CD4-positive, alpha-beta T cell treated with Interleukin-4 for 1 hour (primary cell): ENCODE measurements at places on chromosomes 2 and 18.

- no peak for DNase-seq
Observed at GRCh38 chr2:29164091-29164846, 49.1 kb downstream of the CLIP4 start.

GRCh38 chr18:44510390-44510789 is 170.3 kb upstream of the SETBP1 start:
- DNase-seq = no peak

- no peak for DNase-seq
Observed at GRCh38 chr2:10740226-10740625, 18.8 kb downstream of the ATP6V1C2 start.

GRCh38 chr2:54820558-54820957 is 97.1 kb downstream of the EML6 start:
- no peak for DNase-seq

- DNase-seq = no peak
Observed at GRCh38 chr2:56184500-56185011, 766 bp downstream of the CCDC85A start.

GRCh38 chr2:30161929-30162706 is 15.3 kb downstream of the YPEL5 start:
- DNase-seq = no peak

- no peak for DNase-seq
Observed at GRCh38 chr2:235504441-235505180, 10.8 kb downstream of the AGAP1 start.

GRCh38 chr18:11042247-11042646 is 107.1 kb downstream of the PIEZO2 start:
- DNase-seq = no peak

DNA sequence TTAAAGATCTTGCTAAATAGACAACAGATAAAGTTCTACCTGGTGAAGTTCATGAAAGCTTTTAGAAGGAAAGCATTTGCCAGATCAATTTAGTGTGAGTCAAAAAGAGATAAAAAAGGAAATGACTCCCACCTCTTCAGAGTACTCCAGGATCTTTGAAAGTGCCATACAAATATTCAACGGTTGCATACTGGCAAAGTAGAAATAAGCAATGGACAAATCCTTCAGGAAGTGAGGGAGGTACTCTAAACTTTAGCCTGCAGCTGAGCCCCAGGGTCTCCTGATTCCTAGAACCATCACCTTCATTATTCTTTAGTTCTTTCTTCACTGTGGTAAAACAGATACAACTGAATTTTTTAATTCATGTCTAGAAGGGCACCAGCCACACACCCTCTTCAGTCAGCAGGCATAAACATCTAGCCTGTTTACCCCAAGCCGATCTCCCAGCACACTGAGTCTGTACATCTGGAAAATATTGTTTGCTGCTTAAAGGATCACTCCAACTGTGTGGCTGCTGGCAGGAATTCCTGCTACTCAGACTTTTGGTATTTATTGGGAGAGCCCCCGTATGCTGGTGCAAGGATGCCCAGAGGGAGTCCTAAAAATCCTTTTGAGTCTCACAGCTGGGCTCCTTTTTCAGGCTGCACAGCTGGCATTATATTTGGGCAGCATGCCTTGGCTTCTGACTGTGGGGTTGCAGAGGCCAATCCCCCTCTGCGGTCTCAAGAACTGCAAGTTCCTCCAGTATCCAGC is 72.3 kb upstream of the SESTD1 start:
- DNase-seq = no peak

DNA sequence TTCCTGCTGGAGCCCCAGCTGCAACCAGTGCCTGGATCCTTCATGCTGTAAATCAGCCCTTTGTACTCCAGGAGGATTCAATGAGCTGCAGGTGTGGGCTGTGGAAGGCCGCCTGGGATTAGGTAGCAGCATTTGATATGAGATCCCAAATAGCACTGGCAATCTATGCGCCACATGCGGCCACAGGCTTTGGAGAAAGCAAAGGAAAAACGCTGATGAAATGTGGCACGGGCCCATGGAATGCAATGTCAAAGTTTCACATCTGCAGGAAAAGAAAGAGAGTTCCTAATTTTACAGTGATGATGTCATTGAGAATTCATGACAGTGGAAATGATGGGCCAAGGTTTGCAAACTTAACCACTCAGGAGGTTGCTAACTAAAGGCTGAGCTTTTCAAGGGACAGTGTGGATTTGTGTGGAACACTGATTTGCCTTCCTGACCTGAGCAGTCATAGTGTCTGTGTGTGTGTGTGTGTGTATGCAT is 216.4 kb upstream of the OSR1 start:
- DNase-seq = no peak

DNA sequence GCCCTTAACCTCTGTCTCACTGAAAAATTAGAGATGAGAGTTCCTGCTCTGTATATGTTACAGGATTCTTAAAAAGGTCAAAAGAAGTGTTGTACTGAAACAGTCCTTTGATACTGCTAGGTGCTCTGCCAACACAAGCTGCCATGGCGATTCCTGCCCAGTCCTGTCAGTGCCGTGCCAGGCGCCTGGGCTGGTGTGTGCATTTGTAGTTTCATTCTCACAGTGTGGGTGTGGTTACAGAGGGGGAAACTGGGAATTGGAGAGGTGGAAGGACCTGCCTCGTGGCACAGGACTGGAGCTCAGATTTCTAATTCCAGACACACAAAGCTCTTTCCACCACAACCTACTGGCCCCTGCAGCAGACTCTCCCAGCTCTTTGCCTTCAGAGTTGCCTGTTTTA is 122.3 kb upstream of the RAB6C start:
- no peak for DNase-seq

- DNase-seq = peak; percentile 11
Observed at GRCh38 chr2:174395969-174396630, 570 bp downstream of the SCRN3 start.

- peak; percentile 70 for DNase-seq
Observed at GRCh38 chr2:37671009-37671815, at the start of gene CDC42EP3. Gene CDC42EP3 (minus strand): TSS chr2:37671642. CDS start chr2:37646587, 25,055 bp downstream.

GRCh38 chr2:228613133-228613850 is 431.8 kb upstream of the SPHKAP start:
- no peak for DNase-seq

DNA sequence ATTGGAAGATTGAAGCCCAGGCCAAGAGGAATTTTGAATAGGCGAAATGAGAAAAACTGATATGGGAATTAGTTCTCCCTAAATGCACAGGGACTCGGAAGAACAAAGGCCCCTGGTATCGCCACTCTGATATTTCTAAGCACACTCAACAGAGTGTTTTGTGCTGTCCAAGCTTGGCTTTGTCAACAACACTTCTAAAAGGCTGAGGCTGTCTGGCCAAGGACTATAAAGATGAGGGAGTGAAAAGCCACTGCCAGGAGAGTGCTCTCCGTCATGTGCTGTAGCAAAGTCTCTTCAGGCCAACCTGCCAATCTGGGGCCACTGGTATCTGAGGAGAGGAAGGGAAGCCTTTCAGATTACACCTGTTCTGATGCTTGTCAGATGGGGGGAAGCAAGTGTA is 611.2 kb upstream of the PIK3C3 start:
- no peak for DNase-seq

- DNase-seq = no peak
Observed at GRCh38 chr2:206512999-206513398, 69.7 kb downstream of the ADAM23 start.

GRCh38 chr2:98908931-98909316 is 27.1 kb downstream of the CRACDL start:
- no peak for DNase-seq

GRCh38 chr2:45169339-45170190 is 160.3 kb upstream of the SIX2 start:
- no peak for DNase-seq

DNA sequence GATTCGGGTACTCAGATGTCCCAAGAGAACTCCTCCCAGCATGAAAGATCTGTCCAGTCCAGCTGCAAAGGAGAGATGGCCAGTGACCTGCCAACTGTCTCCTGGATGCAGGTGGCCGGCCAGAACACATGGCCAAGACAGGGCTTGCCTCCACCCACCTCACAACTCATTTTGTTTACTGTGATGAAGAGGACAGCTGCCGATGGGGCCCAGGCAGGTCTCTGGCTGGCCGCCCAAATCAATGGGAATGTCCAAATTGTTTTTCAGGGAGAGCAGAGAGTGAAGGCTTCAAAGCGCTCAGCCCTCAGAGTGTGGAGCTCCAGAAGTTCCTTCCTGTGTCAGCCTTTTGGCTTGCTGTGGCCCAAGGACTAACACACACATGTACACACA is 41.9 kb downstream of the FOSL2 start:
- DNase-seq = no peak

DNA sequence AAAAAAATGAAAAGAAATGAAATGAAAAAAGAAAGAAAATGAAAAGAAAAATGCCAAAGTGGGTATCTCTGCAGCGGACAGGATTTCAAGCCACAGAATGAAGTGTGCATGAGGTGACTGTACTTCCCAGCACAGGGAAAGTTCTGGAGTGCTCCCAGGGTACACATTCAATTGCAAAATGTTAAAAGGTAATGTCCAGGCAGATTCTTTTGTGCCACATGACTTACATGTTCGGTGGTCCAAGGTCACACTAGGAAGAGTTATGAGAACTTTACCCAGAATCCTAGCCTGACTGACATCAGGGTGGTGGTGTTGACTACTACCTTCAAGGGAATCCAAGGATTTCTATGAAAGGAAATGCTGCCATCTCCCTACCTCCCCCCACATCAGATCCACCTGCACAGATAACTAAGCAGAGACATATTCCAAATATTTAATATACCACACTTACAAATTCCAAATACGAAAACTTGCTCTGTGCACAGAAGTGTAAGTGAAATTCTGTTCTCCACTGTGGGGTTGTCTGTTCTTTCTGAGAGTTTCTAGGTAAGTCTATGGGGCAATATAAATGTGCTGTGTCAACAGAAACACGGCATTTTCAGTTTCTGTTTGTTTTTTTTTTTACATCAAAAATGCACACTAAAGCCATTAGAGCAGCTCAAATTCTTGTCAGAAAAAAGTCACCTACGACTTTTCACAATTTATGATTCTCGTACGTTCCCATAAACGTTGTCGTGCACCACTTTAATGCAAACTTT is 56.6 kb downstream of the CABYR start:
- no peak for DNase-seq

- peak; percentile 31 for DNase-seq
Observed at GRCh38 chr2:46776687-46777327, 138.8 kb downstream of the MCFD2 start.

- DNase-seq = no peak
Observed at GRCh38 chr2:199228887-199229819, 228.6 kb downstream of the SATB2 start.

DNA sequence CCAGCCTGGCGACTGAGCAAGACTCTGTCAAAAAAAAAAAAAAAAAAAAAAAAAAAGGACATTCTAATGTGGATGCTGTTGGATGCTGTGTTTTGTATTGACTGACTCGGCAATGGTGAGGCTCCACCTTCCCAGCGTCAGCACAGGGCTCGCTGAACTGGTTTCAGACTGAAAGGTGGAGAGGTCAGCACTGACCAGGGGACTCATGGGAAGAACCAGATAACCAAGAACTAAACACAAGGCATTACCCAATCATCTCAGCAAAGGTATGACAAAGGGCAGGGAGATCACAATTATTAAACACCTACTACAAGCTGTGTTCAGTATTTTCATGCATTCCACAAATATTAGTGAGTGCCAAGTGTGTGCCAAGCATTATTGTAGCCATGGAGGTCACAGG is 103.2 kb downstream of the LRATD1 start:
- no peak for DNase-seq

DNA sequence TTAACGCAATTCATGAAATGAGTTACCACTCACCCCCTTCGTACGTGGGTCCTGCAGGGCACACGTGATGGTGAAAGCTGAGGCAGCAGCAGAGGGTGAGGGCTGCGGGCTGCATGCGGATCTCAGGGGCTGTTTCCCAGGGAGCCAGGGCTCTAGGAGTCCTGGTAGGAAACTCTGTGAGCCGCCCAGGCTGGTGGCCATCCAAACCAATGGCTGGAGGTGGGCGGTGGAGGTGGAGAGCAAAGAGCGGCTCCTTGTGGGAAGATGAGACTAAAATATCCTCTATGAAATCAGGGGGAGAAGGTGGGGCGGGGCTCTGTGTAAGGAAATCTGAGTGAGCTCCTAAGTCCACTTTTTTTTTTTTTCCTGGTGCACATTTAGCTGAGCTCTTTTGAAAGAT is 120.1 kb upstream of the SLC1A4 start:
- DNase-seq = no peak

GRCh38 chr2:222427646-222428301 is 3.4 kb downstream of the SGPP2 start:
- DNase-seq = no peak

DNA sequence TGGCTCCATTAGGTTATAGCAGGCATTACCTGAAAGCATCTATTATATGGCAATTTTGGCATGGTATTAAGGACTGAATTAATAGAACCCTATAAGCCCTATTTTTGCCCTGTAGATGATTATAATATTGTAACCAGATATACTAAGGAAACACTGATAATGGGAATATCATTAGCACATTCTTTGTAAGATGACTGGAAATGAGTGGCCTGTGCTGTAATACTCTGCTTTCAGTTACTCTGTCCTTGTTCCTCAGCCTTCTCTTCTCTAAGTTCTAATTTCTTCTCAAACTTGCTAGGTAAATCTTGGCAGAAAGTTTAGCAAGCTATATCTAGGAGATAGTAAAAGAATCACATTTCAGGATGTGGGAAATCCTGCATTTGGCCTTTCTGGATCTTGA is 74.0 kb upstream of the ITPRID2 start:
- no peak for DNase-seq

GRCh38 chr2:28394331-28394877 is 1.7 kb downstream of the FOSL2 start:
- no peak for DNase-seq

DNA sequence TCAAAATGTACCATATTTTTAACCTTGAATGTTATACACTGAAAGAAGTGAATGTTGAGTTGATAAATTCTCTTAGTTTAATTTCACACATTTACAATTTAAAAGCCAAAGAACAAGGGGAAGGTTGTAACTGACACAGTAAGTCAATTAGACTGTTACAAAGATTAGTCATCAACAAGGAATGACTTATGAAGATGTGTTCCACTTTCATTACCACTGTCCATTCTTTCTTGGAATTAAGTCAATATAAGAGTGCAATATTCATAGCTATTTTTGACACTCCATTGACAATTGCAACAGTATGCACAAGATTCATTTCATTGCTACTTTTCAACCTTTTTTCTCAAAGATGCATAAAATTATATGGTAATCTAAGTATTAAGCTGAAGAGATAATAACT is 291.3 kb downstream of the RIT2 start:
- no peak for DNase-seq
